ENCODE measurements at places on chromosomes 3 and 15.
A peak's percentile ranks its signal among the peaks of the same experiment; 100 is the strongest.

DNA sequence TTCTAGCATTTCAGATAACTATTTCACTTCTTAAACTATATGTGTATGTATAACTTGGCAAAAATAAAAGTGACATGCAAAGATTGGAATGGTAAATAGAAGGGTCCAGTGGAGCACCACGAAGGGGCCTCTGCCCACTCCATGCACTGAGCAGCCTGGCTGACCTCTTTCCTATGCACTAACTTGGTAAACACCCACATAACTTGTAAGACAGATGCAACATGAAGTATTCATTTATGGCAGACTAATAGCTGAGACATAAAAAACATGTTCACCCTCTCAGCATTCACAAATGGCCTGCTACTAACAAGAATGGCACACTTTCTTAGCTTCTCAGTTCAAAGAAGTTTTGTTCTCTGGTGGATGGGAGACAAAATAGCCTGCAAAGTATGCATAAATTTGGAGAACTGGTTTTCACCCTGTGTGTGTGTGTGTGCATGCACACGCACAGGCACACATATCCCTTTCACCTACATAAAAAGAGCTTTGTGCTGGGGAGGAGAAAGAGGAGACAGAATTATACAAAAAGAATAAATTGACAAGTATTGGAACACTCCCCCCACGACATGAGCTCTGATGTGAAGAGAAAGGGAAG, 26.5 kb upstream of the RYK start:
- DNase-seq, result no peak

- DNase-seq, result no peak
Measured at GRCh38 chr3:116553355-116553754, 108.1 kb upstream of the LSAMP start.

GRCh38 chr3:152377184-152377570, 108.4 kb downstream of the MBNL1 start:
- no peak for DNase-seq

DNA sequence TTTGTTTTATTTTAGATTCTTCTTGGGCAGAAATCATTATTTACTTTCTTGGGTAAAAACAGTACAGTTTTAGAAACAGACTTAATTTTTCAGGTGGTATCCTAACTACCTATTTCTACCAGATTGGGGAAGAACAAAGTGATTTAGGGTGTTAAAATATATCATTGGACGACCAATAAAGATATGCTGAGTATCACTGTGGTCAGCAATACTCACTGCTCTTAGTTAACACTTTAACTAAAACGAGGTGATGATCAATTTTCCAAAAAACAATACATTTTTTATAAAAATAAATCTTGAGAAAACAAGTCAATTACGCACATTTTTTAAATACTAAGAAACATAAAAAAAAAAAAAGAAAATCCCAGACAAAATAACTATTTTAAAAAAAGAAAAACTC, 3.6 kb downstream of the COPS2 start:
- DNase-seq, result no peak

DNA sequence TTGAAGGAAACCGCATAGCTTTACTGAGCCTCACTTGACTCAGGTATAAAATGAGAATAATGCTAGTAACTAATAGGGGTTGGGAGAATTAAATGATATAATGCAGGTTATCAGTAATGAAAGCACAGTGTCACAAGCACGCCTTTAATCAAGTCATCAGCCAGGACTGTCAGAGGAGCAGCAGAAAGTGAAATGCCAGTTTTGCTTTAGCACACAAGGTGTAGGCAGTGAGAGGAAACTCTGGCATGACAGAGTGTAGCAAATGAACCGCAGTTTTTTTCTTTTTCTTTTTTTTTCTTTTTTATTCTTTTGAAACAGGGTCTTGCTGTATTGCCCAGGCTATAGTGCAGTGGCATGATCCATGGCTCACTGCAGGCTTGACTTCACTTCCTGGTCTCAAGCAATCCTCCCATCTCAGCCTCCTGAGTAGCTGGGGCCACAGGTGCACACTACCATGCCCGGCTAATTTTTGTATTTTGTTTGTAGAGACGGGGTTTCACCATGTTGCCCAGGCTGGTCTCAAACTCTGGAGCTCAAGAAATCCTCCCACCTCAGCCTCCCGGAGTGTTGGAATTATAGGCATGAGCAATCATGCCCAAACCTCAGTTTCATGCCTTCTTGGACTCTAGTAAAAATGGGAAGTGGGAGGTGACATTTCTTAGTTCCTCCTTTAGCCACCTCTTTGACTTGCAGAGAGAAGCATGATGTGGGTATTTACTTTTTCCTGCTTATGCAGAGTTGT, 9.7 kb upstream of the SCAANT1 start:
- DNase-seq, result peak; percentile 41

DNA sequence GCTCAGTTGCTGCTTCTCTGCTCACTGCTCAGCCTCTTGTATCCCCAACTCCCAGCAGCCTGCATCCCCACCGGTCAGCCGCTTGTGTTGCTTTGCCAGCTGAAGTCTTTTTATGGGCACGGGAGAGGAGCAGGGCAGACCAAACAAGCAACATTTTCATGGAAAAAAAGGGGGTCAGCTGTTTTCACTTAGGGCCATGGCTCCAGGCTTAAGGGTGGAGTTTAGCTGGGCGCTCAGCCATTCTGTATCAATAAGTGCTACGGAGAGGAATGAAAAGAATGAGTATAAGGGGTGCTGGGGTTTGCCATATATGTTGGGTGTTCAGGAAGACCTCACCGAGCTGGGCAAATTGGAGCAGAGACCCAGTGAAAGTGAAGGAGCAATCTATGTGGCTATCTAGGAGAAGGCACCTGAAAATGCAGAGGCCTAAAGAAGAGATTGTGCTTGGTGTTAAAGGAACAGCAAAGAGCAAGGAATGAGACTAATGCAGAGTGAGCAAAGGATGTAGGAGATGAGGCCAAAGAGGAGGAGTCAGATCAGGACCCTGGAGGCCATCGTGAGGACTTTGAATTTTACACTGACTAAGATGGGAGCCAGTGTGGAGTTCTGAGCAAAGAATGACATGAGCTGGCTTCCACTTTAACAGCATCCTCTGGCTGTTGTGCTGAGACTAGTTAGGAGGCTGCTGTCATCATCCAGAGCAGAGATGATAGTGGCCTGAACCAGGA, 16.6 kb upstream of the IREB2 start:
- no peak for DNase-seq

- no peak for DNase-seq
Measured at GRCh38 chr15:83656943-83657528, 3.1 kb downstream of the ADAMTSL3 start.

- DNase-seq, result no peak
Measured at GRCh38 chr15:94670438-94671034, 439.2 kb downstream of the MCTP2 start.

Data from GDM1 (cell line).